ENCODE measurements at places on chromosomes 12 and 14.

GRCh38 chr12:96238336-96239047 is 44.3 kb downstream of the ELK3 start:
- DNase-seq = no peak

GRCh38 chr12:69055706-69056105 is 122.7 kb upstream of the CPM start:
- DNase-seq = no peak

GRCh38 chr12:3316776-3317480 is 174.1 kb upstream of the PRMT8 start:
- no peak for DNase-seq

GRCh38 chr14:91374287-91374878 is 43.2 kb downstream of the CCDC88C start:
- DNase-seq = no peak

DNA sequence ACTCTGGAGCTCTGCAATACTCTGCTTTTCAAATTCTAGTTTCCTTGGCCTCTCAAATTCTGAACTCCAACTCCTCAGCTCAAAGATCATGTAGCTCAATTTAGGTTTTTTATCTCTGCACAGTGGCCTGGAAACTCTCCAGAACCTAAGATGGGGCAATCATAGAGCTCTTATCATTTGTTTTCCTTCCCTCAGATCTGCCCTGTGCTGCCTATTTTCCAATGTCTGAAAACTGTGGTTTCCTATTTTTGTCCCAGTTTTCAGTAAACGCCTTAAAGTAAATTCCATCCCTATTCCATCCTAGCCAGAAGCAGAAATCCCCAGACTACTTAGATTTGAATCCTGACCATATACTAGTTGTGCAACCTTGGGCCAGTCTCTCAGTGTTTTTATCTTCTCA is 73.2 kb downstream of the CEP83 start:
- DNase-seq = no peak

- DNase-seq = peak; percentile 87
Observed at GRCh38 chr12:27970401-27971120, 2.0 kb downstream of the PTHLH start.

DNA sequence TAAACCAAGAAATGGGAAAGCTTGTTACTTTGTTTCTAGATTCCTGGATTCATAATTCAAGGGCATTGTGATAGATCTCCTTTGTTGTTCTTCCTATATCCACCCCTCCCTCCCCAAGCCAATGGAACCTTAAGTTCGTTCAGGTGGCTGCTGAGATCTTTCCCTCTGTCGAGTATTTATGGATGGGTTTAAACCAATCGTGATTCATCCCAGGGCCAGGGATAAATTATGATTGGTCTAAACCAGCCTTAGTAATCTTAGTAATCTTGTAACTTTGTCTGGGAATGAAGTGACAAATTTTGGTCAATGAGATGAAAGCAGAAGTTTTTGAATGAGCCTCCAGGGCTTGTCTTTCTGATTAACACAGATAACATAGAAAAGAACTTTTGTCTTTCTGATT is 56.1 kb upstream of the PCED1B start:
- no peak for DNase-seq

DNA sequence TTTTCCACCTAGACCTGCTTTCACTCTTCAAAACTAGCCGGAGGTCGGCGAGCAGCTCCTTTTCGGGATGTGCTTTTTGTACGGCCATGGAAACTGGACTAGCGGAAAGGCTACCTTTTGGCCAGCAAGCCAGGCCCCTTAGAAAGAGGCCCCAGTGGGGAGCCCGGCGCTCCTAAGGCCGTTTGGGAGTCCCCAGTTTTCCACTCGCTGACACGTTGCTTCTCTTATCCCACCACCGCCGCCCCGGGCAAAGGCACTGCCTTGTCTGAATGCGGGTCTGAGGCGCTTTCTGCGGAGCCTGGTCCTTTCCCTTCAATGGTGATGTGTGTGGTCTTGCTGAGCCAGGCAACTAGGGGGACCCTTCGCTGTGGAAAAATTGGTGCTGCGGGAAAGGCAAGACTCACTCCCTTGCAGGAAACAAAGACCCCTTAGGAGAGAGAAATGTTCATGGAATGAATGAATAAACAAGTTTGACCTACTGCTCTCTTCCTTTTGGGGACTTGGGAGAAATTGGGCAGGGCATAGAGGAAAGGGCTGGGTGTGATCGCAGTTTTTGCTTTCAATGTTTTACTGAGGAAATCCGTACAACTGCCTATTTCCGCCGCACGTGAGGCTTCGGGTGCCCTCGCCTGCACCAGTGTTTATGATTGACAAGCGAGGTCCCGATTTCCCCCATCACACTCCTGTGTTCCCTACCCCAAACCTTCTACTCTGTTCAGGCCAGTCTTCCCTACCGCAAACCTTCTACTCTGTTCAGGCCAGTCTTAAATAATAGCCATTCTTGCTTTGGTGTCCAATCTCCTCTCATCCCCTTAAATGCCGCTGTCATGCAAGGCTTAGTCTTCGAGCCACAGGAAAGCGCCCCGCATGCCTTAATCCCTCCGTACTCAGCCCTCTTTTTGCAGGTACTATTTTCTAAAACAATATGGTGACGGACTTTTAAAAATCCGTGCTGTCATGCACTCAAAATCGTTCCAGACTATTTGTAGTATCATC is 1.0 kb upstream of the SLC38A2 start:
- peak; percentile 86 for DNase-seq

- DNase-seq = no peak
Observed at GRCh38 chr12:15584366-15585041, 204.7 kb downstream of the EPS8 start.

- no peak for DNase-seq
Observed at GRCh38 chr14:102491786-102492530, 17.6 kb downstream of the ANKRD9 start.

- DNase-seq = no peak
Observed at GRCh38 chr14:95322651-95323050, 2.9 kb upstream of the CLMN start.

- no peak for DNase-seq
Observed at GRCh38 chr12:52739963-52740362, 36.6 kb upstream of the KRT77 start.

DNA sequence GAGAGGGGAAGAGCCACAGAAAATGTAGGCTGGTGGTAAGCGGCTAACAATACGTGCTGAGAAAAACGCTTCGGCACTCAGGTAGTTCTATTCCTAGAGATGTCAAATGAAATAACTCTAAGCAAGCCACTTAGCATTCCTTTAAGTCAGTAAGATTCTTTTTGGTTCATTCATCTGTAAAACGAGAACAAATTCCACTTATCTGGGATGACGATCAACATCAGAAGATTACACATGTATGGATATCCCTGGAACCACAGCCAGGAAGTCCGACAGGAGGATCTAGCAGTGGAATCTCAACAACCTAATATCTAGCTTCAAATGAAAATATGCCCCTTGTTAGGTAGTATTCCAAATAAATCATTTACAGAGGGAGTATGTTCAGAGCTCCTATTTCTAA is 74.6 kb upstream of the CDKN3 start:
- DNase-seq = no peak

DNA sequence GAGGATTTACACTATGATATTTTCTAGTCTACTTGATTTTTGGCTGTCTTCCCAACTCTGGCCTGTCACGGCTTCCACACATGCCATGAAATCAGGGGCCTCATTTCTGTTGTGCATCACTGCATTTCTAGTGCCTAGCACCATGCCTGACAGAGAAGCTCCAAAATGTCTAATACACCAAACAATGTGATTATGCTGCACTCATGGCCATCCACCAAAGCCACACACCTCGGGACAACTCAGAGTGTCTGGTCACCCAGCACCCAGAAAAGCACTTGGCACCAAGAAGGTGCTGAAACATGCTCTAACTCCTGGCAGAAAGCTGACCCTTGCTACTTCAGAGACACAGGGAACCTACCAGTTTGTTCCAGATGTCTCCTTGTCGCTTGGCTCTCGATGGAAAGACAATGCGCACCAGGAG is 11.3 kb downstream of the GCN1 start:
- DNase-seq = no peak

DNA sequence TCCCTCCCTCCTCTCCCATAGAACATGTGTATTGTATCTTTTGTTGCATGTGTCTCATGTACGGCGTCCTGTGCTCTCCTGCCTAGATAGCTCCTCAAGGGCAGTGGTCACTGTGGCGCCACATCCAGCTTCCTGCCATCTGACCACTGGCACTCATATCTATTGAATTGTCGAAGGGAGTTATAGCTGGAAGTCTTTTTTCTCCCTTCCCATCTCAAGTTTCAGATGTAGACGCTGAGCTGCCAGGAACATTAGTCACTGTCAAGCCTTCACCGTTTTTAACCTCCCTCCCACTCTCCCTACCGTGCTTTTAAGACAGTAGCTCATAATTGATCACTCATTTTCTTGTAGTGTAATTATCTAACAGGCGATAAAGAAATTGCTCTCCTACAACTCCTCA is 33.0 kb downstream of the MTHFD1 start:
- DNase-seq = no peak

DNA sequence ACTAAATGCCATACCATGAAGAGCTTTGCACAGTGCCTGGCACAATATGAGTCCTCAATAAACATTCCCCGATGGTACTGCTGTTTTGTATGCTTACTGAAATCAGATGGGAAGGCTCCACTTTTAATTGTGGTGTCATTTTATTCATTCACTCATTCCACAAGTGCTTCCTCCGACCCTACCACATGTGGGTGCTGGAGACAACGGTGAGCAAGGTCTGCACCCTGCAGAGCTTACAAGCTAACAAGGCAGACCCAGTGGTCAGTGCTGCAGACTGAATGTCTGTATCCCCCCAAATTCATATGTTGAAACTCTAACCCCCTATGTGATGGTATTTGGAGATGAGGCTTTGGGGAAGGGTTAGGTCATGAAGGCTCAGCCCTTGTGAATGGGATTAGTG is 48.3 kb downstream of the RFX4 start:
- no peak for DNase-seq

DNA sequence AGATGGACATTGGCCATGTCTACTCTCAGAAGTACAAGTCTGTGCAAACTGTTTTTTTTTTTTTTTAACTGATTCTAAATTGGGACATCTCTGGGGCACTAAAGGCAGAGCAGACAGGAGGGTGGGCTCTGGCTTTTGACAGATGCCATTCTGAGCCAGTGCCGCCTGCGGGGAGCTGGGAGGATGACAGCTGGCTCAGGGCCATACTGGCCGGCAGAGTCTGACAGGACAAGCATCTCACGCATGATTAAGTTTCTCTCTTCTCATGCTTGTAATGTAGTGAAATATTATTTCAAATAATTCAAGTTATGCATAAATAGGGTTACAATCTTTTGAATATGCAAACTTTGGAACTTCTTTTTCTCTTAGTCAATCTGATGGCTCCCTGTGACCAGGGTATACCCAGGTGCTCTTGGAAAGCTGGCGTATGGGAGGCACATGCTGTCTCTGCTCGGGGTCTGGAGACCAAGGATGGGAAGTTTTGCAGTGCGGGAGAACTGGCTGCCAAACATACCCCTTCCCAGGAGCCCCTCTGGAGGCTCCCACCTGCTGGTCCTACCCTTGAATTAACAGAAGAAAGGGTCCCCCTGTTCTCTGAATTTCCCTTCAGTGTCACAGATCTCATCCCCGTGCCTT is 7.6 kb downstream of the CDCA4 start:
- DNase-seq = no peak

- DNase-seq = no peak
Observed at GRCh38 chr14:88848571-88848970, 24.1 kb downstream of the TTC8 start.

GRCh38 chr12:67276421-67276820 is 7.3 kb downstream of the CAND1 start:
- DNase-seq = no peak

GRCh38 chr14:99199846-99200653 is 71.9 kb downstream of the BCL11B start:
- no peak for DNase-seq

DNA sequence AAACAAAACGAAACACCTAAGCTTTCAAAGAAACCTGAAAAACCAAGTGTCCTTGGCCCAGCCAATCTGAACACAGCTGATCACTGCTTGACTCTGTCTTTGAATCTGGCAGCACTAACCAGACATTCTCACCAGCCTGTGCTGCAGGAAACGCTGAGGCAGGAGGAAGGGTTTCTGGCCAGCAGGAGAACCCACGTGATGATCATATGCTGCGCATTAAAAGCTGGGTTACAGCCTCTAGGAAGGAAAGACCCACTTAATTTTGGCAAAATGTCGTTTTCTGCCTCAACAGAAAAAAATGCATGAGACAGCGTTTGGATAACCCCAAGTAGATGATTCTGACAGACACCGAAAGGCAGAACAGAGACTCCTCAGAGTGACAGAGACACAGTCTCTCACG is 9.8 kb downstream of the APPL2 start:
- no peak for DNase-seq

DNA sequence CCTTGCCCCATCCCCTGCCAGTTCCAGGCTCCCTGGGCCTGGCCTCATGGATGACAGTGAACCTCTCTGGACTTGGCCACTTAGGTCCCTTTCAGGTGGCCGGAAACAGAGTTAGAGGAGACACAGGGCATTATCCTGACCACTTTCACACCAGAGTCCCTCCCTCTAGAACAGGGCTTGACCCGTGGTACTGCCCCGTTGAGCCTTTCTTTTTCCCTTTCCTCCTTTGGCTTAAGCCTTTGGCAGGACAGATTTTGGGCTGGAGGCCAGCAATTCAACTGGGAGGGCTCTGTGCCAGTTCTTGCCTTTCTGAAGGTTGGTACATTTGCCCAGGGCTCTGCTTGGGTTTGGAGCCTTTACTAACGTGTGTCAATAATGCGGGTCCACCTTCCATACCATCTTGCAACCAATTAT is 22.8 kb downstream of the TPCN1 start:
- no peak for DNase-seq

- DNase-seq = no peak
Observed at GRCh38 chr12:42094277-42094676, 50.4 kb downstream of the GXYLT1 start.

GRCh38 chr12:20588042-20588441 is 107.1 kb upstream of the SLCO1C1 start:
- no peak for DNase-seq

DNA sequence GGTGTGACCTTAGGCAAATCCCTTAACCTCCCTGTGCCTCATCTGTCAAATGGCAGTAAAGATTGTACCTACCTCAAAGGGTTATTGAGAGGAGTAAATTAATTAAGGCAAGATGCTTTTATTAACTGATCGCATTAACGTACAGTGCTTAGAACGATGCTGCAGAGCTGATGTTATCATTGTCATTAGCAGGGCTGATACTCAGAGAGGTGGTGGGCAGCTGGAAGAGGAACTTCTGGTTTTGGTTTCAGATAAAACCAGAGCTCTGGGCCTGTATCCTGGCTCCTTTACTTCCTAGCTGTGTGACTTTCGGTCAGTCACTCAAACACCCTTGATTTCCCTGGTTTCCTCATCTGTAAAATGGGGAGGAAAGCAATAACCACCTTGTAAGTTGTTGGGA is 55.1 kb downstream of the CALM1 start:
- DNase-seq = no peak
